OCI-LY7 (cell line): ENCODE measurements at places on chromosomes 2 and 18.

GRCh38 chr2:149781263-149781808 is 193.8 kb upstream of the MMADHC start:
- no peak for DNase-seq

DNA sequence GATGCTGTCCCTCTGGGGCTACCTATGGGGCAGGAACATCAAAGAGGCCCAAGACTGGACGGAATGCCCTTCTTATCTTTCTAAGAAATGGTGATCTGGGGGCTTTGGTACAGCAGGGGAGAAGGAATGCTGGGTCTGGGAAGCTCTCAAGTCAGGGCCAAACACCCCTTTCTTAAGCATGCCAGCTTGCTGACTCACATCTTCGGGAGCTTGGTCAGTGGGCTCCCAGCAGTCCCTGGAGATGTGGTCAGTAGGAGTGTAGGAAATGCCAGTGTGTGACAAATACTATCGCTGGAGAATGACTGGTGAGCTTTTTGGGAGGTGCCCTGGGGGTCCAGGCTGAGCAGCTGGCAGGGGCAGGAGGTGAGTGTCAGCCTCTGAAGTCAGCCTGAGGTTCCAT is 105.0 kb upstream of the CDC42EP3 start:
- no peak for DNase-seq

DNA sequence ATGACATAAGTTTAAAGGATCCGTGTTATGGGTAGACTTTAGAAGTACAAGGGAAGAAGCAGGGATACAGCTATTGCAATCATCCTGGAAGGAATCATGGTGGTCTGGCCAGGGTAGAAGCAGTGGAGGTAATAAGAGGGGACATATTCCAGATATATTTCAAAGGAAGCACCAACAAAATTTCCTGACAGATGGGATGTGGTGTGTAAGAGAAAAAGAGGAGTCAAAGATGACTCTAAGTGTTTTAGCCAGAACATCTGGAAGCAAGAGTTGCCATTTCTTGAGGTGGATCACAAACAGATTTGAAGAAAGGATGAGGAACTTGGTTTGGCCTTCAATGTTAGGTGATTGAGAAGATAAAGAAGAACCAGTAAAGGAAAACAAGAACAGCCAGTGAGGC is 133.1 kb upstream of the CTAGE1 start:
- no peak for DNase-seq

- no peak for DNase-seq
These were observed 83.1 kb downstream of the CCDC85A start for GRCh38 chr2:56266761-56267414.

DNA sequence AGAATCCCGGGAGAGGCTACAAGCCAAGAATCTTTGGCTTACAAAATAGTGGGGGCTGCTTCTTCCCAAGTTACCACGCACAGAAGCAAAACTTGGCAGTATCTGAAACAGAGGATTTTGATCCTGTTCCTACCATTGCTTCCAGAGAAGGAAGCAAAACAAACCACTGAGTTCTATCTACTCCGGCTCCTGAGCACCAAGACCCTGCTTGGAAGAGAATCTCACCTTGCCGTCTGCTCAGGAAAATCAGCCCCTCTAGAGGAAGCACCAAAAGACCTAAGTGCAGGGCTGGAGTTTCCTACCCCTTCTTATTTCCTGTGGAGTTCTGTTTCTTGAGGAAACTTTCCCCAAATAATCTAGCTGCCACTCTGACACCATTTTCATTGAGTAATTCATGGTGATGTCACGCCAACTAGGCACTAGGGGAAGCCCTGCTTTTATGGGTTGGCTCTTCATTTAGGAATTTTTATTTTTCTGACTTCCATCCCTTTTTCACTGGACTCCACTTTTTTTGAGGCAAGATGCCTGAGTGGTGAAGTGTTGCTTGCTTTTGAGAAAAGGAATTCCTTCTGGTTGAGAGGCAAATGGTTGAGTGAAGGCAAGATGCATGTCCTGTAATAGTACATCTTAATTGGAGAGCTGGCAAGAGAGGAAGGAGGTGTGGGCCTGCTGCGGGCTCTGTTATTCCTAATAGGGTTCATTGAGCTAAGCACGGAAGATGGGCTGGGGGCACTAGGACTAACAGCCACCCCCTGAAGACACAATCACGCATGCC is 36.8 kb upstream of the EML4 start:
- no peak for DNase-seq

DNA sequence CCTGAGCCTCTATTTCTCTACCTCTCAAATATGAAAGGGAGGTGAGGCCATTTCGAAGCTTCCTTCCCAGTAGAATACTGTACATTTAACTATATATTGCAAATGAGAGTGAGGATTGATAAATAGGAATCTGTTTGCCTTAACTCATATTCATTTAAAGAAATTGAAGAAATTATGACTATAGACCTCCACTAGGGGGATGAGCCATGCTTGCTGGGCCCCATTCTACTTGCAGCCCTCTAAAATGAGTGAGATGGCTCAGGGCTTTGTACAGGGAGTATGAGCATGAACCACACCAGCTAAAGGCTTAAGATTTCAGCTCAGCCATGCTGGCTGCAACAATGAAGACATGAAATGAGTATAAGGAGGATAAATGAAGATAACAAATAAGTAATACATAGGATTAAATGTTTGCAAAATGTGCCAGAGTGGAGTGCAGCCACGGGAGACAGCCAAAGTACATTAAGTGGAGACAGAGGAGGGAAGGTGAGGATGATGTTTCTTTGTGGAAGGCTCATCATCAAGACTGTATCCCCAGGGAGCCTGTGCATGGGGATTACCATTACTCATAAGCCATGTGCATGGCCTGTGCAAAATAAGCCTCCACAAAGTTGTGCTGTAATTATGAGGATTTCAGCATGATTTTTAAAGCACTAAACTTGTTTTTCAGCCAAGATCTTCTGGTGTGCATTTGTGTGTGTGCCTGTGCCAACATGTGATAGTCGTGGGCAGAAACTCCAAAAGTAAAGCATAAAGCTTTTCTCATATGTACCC is 300.8 kb downstream of the CNTNAP5 start:
- no peak for DNase-seq

DNA sequence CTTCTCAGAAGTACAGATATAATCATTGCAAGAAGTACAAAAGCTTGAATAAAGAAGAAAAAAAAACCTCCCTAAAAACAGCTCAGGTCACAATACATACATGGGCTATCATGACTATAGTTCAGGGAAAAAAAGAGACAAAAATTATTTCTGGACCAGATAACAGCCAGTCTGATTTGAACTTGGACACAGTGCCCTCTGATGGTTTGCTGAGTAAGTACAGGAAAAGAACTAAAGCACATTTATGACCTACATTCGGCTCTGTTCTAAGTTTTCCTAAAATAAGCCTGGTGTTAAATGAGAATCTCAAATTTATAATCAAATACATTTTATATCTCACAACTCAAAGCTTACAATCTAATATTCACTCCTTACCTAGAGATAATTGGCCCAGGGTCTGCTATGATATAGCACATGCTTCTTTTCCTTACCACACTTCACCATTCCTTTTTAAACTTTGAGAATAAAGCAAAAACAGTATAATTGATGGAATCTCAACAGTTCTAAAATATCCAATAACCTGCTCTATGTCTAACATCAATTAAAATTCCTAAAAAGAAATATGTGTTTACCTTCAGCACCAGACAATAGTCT is 81.1 kb downstream of the RAPH1 start:
- DNase-seq: peak; percentile 71

- DNase-seq: no peak
These were observed 40.6 kb downstream of the INSIG2 start for GRCh38 chr2:118128826-118129225.

- no peak for DNase-seq
These were observed 92.5 kb upstream of the IL1R2 start for GRCh38 chr2:101899265-101899664.

GRCh38 chr2:149741646-149742045 is 154.1 kb upstream of the MMADHC start:
- DNase-seq: no peak

DNA sequence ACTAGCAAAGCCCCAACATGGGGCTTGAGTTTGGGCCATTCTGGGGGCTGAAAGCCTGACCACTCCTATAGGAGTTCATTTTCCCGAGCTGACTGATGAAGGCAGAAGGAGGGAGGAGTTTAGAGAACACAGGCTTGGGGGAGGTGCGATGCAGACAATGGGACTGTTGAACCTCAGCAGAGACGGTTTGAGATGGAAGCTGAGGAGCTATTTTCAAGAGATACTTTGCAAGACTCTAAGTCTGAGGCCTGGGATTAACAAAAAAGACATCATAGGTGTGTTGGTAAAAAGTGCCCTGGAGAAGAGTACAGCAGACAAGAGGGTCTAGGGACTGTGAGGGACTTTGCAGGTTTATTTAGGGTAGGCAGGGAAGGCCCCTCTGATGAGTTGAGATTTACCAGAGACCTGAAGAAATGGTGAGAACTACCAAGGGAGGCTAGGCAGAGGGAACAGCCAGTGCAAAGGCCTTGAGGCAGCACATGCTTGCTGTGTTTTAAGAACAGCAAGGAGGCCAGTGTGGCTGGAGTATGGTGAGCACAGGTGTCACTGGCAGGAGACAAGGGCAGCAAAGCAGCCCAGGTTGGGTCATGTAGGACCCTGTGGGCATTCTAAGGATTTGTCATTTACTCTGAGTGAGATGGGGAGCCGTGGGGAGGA is 31.6 kb downstream of the PCBP1 start:
- peak; percentile 75 for DNase-seq

- peak; percentile 79 for DNase-seq
These were observed 80.8 kb downstream of the RHBDD1 start for GRCh38 chr2:226916669-226917068.

DNA sequence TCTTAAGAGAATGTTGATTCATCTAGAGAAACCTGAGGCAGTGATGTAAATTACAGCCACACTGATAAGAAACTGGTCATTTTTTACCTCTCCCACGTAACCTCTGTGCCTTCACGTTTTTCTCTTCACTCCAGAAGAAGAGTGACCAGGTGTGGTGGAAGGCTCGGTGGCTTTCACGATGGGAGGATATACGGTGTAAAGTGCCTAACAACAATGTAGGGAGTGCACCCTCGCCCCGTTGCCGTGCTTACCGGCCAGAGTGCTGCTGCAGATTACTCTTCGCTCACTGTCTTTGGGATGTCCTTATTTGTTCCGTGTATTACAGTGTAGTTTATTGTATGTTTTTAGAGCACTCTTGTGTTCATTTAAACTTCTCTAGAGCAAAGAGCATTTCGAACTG is 46.5 kb downstream of the NCK2 start:
- DNase-seq: no peak

DNA sequence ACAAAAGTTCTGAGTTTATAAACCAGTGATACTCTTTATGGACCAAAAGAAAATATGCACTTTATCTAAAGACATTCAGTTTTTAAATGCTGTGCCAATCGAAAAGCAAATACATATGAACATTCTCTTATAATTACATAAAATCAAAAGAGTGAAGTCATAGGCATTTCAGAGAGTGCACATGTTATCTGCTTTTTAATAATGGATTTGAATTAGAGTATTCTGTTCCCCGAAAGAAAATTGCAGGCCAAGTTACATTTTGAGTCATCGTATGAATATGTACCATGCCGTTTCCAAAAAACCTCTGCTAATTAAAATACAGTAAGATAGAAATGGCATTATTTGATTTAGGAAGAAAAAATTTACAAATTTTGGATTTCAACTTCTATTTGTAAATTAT is 565.7 kb downstream of the ZEB2 start:
- no peak for DNase-seq

GRCh38 chr2:238216651-238217184 is 13.2 kb upstream of the ILKAP start:
- no peak for DNase-seq

DNA sequence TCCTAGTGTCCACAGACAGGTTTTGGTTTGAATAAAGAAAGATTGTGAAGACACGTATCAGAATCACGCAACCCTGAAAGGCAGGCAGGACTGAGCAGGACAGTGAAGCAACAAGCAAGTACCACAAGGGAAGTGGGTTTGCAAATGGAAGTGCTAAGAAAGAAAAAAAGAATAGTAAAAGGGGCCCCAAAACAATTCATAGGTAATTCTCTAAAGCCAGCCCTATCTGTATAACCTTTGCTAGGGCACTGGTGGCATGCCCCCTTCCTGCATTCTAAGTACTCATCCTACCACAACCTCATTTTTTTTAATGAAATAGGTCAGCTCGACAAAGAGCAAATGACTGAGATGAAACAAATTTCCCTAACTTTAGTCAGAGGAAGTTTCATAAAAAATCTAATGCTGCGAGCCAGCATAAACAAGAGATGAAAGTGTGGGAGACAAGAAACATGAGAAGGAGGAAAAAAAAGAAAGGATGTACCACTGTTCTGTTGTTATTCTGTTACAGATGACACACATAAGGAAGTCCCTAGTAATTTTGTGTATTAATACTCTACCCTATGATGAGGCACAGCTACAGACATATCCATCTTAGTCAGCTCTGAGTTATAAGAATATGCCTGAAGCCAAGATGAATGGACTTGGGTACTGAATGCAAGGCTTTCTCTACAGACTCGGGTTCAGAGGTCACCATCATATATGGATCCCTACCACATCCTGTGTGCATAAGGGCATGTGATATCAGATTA is 32.2 kb downstream of the IKZF2 start:
- peak; percentile 6 for DNase-seq
